Muscle of leg (tissue), 16 donors: ENCODE measurements at places on chromosomes 4 and X.

GRCh38 chr4:52595001-52595400 is 64.1 kb downstream of the USP46 start:
- peak; percentile 25 for DNase-seq

GRCh38 chr4:41656572-41657520 is 91.7 kb downstream of the PHOX2B start:
- peak; percentile 69 for DNase-seq

- DNase-seq, result no peak
Observed at GRCh38 chr4:2079006-2079405, 19.9 kb downstream of the NAT8L start.

DNA sequence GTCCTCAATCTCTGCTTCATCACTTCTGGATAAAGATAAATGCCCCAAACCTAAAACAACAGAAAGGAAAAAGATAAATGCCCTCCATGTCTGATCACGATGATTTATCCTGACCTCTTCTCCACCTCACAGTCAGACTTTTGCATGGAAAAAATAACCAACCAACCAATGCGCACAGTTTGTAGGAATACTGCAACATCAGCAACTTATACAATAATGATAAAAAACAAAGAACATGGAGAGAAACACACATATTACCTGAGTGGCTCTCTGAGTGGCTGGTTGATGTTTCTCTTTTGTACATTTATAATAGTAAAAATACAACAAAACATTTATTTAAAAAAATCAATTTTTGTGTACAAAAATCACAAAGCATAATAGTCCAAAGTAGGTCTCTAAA is 93.0 kb upstream of the PUDP start:
- DNase-seq, result no peak

- DNase-seq, result peak; percentile 92
Observed at GRCh38 chr4:71231129-71232055, 107.4 kb upstream of the SLC4A4 start.

DNA sequence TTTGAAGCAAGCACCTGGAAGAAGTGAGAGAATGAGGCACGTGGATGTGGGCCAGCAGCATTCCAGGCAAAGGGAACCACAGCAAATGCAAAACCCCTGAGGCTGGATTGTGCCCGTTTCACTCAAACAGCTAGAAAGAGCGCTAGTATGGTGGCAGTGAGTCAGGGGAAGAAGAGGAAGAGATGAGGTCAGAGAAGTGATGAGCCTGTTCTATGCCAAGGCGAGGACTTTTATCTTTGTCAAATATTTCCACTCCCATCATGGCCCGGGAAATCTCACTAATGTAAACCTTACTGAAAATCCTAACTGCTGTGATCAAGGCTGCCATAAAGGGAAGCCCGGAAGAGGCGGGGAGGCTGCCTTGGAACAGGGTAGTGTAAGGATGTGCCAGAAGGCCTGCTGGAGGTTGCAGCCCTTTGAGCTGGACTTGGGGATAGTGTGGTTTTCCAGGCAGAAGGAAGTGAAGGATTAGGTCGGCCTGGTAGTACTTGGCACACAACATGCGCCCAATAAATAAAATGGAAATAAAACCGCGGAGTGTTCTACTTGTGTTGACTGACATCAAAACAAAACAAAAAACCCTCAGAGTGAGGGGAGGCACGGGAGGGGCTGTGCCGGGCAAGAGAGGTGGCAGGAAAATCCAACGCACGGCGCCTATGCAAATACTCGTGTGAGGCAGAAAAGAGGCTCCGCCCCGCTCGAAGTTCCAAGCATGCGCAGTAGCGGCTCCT is 1.2 kb upstream of the CDK16 start:
- DNase-seq, result peak; percentile 75

- peak; percentile 86 for DNase-seq
Observed at GRCh38 chrX:136028383-136028984, 43.2 kb downstream of the SLC9A6 start.

DNA sequence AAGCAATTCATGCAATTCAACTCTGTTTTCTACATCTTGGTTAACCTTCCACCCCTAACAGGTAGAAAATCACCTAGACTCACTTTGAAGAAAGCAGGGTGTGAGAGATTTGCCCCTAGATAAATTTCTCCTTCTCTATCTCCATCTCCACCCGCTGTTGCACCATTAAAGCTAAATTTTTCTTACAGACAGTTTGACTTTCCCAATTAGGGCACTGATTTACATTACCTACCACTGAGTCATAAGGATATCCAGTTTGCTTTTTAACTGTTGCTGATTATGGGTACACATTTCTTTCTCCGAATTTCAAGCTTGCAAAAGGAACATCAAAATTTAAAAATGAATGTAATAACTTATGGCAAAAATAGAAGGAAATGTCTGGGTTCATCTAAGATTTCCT is 13.0 kb downstream of the SLC7A11 start:
- no peak for DNase-seq

- DNase-seq, result no peak
Observed at GRCh38 chrX:23003116-23003515, 3.4 kb downstream of the DDX53 start.

GRCh38 chr4:42123071-42123644 is 29.3 kb downstream of the BEND4 start:
- DNase-seq, result no peak

- no peak for DNase-seq
Observed at GRCh38 chrX:120773801-120774200, 101.9 kb downstream of the CT47B1 start.

GRCh38 chrX:138745196-138745595 is 33.7 kb upstream of the FGF13 start:
- peak; percentile 80 for DNase-seq

- no peak for DNase-seq
Observed at GRCh38 chr4:111323916-111324315, 701.0 kb upstream of the PITX2 start.

GRCh38 chr4:337932-338758 is 531 bp downstream of the ZNF141 start:
- DNase-seq, result peak; percentile 42

DNA sequence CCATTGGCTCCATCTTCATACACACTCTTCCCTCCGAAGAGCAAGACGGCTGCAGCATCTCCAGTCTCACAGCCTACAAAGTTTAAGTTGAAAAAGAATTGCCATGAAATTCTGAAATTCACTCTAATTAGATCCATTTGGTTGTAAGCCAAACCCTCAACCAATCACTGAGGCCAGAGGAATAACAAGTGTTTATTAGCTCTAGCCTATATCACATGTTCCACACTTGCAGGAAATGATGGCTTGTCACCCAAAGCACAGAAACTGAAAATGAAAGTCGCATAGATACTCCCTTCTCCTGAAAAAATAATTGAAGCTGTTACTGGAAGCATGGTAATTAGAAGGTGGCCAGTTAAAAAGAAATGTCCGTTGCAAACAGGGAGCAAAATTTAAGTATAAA is 1071.8 kb downstream of the CCSER1 start:
- peak; percentile 4 for DNase-seq

DNA sequence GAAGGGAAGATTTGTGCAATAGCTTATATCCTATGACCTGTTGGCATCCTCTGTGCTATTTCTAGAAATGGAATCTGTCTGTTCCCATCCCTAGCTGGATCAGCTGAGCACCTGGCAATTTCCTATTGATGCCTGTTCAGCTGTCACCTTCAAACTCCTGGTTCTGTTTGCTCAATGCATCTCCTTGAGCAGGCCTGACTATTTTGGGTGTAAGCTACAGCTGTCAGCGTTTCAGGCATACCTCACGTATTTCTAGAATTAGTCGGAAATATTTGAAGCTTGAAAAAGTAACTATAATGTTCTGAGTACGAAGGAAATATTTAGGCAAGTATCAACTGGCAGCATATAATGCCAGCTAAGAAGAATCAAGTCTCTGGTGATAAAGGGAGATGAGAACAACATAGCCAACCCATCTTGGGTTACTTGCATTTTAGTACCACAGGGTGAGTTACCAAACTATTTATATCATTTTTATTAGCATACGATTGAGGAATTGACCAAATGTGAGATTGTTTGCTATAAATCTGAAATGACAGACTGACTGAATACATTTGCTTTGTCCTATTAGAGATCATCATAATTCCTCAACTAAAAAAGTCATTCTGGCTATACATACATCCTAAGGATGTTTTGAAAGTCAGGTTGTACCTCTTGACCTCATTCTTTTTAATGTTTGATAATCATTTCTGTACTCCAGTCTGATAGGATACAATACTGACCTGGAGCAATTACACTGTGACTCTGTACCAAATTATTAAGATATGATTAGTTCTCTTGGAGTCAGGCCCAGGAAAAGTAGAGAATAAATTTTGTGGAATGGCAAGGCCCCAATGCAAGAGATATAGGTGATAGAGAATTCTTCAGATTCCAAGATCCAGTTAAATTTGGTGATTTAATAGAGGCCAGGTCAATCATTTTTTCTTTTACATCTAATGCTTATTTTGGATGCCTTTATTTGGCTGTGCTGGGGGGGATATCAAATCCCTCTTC is 36.4 kb upstream of the PLAC1 start:
- peak; percentile 66 for DNase-seq

DNA sequence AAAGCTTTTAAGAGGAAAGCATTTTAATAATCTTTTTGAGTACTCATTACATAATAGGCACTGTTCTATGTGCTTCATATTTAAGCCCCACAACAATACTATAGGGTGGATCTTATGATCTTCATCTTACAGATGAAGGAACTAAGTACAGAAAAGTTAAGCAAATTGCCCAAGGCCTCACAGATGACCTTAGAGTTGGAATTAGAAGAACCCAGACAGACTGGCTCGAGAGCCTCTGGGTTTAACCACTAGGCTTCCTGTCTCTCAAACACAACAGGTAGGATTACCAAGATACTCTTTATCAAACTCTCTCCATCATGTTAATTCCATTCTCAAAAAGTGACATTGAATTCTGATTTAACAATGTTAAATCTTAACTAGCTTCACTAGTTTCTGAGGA is 23.8 kb downstream of the TRPC5 start:
- DNase-seq, result no peak

DNA sequence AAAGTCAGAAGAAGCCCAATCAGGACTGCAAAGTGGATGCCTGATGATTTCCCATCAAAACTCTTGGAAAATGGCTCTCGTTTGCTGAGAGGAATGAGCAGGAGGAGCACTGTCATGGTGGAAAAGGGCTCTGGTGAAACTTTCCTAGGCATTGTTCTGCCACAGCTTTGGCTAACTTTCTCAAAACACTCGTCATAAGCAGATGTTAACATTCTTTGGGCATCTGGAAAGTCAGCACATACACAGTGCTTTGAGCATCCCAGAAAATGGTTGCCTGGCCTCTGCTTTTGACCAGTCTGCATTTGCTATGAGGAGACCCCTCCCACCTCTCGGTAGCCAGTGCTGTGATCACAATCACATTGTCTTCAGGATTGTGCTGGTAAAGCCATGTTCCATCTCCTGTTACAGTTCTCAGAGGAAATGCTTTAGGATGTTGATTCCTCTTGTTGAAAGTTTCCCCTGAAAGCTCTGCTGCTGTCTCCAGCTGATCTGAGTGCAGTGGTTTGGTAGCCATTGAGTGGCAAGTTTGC is 25.2 kb upstream of the TBC1D14 start:
- DNase-seq, result peak; percentile 50

DNA sequence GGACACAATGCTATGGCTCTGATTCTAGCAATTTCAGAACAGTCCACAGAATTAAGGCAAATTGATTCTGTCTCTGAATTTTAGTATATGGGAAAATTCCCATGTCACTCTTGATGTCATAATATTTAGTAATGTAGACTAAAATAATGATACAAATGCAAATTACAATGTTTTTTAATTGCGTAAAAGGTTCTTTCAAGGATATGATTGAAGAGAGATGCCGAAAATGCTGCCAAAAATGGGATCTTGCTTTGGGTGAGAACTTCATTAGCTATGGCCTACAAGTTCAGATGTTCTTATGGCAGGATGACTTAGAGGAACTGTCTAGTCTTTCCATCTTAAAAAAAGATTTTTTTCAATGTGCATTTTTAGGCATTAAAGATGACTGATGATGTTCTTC is 170.6 kb downstream of the TMA16 start:
- no peak for DNase-seq

- no peak for DNase-seq
Observed at GRCh38 chr4:8258552-8259212, 10.9 kb upstream of the HTRA3 start.

DNA sequence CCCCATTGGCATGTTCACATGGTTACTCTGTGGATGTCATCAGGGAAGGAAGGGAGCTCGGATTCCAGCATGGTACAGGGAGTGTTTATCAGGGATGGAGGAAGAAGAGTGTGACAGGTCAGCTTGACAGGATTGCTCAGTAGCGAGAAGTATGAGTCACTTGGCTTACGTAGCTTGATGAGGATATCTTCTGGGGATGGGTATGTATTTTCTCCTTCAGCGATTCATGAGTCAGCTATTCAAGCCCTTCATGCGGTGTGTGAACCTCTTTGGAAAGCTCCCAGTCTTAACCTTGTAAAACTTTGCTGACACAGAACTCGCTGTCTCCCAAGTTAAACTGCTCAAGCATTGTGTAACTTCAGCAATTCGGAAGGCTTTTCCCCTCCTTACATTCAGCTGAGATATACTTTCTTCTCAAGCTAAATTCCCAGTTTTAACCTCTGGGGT is 275.4 kb downstream of the ARHGAP10 start:
- peak; percentile 39 for DNase-seq

GRCh38 chr4:152359208-152360044 is 176.5 kb downstream of the FBXW7 start:
- DNase-seq, result no peak

GRCh38 chr4:79695848-79696247 is 287.8 kb upstream of the GK2 start:
- no peak for DNase-seq

DNA sequence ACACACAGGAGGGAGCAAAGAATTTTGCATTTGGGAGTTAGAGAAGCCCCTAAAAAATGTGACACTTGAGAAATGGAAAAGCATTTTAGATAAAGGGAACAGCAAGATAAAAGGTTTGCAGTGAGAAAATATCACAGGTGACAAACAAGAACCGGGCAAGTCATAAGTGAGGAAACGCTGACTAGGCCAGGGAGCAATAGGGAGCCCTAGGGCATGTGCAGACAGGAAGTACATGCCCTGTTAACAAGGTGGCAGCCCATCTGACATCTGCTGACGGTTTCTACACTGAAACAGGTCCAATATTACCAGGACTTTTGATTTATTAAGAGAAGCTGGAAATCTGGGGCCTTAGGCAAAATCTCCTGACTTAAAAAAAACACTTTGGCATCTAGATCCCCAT is 4.0 kb upstream of the IL13RA1 start:
- DNase-seq, result no peak

DNA sequence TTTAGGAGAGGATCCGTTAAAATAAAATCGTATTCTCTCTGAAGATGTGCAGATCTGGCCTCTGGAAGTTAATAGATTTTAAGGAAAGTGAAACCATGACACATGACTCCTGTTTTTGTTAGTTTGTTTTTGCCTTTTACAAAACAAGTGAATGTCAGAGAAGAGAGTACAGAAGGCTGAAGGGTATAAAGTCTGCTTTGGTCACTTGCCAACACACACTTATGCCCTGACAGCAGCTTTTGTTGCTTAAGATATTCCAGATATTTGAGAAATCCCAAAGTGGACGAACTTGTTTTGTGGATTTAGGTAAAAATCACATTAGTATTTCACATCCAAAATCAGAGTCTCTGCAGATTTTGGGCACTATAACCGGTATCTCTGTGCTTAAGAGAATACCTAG is 192.4 kb upstream of the RASGEF1B start:
- DNase-seq, result no peak
